CD4-positive, alpha-beta T cell treated with Interleukin-4 for 1 hour (primary cell): ENCODE measurements at places on chromosomes 12 and 14.
A peak's percentile ranks its signal among the peaks of the same experiment; 100 is the strongest.

DNA sequence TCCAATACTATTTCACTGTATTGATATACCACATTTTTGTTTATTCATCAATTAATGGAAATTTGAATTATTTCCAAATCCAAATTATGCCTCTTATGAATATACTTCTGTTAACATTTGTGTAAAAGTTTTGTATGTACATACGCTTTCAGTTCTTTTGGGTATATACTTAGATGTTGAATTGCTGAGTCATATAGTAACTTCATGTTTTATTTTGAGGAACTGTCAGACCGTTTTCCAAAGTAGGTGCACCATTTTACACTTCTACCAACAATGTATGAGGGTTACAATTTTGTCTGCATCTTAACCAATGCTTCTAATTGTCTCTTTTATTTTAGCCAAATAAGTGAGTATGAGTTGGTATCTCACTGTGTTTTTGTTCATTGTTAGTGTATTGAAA, 10.2 kb upstream of the CCER1 start:
- DNase-seq, result no peak

GRCh38 chr14:95452176-95452892, 64.1 kb downstream of the SYNE3 start:
- no peak for DNase-seq

DNA sequence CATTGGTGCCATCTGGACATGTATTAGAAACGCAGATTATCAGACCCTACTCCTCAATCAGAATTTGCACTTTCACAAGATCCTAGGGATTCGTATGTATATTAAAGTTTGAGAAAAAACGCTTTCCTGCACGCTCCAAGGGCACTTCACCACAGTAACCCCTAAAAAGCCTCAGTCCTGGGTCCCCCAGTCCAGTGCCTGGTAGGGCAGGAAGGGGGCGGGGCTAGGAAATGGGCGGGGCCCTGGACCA, 369 bp downstream of the DEPDC4 start:
- no peak for DNase-seq

GRCh38 chr14:82445810-82446570, 912.3 kb upstream of the SEL1L start:
- DNase-seq, result no peak

GRCh38 chr14:100386846-100387245, 63.7 kb downstream of the SLC25A47 start:
- no peak for DNase-seq

DNA sequence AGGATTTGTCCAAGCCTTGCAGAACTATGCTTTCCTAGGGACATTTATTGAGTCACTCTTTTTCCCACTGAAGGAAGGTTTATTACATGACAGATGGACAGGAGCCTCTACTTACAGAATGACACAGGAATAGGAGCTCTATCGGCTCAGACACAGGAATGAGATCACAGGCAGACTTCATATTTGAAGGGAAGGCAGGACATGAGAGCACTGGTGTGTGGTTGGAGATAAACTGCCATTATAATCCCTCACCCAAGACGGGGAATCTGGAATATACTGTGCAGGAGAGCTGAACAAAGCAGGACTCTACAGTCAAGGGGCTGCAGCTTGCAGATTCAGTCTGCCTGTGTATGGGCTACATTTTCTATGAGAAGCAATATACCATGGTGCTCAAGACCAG, 26.8 kb upstream of the IL22 start:
- no peak for DNase-seq

- DNase-seq, result no peak
Measured at GRCh38 chr12:25995906-25996305, 37.4 kb downstream of the RASSF8 start.

DNA sequence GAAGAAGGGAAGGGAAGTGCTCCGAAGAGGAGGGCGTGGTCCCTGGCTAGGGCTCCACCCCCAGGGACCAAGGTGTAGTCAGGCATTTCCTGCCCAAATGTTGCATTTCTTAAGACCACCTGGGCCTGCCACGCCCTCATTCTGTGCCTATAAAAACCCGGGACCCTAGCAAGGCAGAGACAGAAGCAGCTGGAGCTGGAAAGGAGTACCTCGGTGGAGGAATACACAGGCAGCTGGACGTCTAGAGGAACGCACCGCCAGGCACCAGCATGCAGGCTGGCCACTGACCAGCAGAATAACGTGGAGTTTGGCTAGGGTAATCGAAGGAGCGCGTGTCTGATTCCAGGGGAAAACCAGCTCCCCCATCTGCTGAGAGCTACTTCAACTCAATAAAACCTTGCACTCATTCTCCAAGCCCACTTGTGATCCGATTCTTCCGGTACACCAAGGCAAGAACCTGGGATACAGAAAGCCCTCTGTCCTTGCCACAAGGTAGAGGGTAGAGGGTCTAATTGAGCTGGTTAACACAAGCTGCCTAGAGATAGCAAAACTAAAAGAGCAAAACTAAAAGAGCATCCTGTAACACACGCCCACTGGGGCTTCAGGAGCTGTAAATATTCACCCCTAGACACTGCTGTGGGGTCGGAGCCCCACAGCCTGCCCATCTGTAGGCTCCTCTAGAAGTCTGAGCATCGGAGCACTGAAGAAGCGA, 21.0 kb downstream of the CFL2 start:
- no peak for DNase-seq

GRCh38 chr12:66156654-66157053, 13.1 kb downstream of the TMBIM4 start:
- no peak for DNase-seq

- DNase-seq, result no peak
Measured at GRCh38 chr14:81330619-81331122, 69.5 kb downstream of the STON2 start.

DNA sequence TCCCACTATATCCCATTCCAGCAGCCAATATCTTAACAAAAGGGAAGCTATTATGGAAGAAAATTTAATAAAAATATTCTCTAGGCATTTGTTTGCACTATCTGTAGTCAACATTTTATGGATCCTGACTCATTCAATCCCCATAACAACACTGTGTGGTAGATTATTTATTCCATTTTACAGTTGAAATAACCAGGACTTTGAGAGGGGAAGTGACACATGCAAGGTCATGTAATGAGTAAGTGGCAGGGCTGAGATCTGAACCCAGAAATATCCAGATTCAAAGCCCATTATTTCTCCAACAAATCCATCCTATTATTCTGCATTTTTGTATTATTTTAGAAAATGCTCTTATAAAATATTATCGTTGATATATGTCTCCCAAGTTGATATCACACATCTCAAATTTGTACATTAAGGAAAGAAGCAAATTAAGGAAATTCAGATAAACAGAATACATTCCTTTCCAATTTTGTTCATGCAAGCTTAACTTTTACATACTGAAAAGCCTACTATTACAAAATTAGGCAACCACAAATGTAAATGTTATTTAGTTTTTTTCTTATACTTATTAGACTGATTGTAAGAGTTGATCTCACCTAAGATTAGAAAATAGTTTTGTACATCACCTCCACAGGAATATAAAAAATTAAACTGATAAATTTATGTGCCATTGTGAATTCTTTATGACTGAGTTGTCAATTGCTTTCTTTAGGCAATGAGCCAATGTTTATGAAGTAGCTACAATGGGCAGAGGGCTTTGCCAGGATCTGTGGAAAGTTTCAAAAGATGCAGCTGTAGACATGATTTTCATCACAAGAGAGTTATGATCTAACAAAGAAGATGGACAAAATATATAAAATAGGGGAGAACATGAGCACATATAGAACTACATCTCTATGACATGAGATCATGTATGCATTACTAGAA, 55.1 kb upstream of the E2F7 start:
- no peak for DNase-seq

DNA sequence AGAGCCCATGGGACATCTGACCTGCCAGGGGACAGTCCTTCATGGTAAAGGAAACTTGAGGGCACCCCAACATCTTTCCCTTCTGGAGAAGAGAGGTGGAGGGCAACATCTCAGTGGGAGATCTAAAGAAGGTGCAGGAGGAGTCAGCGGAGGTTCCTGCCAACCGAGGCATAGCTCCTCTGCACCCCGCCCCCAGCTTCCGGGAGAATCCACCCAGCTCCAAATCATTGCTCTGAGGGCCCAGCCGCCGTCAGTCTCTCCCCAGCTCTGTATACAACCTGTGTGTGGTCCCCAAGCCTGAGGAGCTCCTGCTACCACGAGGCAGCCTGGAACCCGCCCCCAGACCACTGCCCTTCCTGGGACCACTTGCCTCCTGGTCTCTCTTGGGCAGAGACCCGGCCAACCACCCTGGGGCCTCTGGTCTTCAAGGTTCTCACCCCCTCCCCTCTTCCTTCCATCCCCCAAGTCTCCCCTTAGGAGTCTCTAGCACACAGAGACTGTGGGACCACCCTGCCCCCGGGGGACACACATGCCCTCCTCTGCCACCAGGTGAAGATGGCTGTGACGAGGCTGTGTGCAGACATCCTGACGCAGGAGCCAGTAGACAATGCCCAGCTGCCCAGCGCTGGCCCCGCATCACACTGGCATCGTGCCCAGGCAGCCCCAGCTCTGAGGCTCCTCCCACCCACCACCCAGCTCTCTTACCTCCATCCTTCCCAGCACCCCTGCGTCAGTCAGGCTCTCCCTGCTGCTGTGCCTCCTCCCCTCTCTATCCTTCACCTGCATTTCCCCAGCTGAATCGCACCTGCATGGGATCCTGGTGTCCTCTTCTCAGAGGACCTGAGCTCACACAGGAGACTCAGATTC, 13.0 kb upstream of the NUDT14 start:
- DNase-seq, result peak; percentile 34

GRCh38 chr12:93777254-93777653, 100.1 kb downstream of the CRADD start:
- no peak for DNase-seq

DNA sequence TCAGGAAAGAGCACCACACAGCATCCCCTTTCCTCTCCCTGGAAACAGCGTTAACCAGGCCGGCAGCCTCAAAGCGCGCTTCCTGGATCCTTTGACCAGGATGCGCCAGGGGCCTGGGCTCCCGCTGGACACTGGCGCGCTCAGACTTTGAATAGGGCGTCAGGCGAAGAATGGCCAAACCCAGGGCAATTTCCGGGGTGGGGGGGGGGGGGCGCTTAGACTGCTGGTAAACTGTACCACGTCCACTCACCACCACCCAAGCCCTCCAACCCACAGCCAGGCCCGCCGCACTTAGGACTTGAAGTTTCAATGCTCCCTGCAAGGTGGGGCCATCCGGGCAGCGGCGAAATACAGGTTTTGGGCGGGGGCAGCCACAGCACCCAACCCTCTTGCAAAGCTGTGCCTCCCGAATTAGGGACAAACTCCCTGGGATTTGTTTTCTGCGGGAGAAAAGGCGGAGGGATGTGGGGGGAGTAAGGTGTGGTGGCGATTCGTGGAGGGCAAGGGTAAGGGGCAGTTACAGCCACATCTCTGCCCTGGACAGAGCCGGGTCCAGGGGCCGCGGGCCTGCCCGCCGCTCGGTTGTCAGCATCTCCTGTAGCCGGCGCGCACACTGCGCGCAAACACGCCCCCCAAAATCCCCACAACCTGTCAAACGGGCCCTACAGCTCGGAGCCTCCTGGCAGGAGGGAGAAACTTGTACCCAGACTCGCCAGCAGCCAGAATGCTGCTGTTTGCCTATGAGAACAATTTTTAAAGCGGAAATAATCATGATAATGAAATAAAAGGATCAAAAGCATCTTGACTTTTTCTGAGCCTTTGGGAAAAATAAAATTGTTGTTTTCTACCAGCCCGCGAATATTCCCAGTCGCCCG, 958 bp downstream of the RTN1 start:
- no peak for DNase-seq

GRCh38 chr14:54108481-54109471, 152.2 kb upstream of the BMP4 start:
- no peak for DNase-seq

GRCh38 chr14:103279142-103280025, 54.7 kb upstream of the EIF5 start:
- DNase-seq, result no peak

GRCh38 chr14:99615497-99616157, 11.6 kb upstream of the CCDC85C start:
- no peak for DNase-seq

GRCh38 chr14:89680156-89680555, 263.1 kb upstream of the FOXN3 start:
- no peak for DNase-seq

GRCh38 chr14:104594310-104595046, 10.1 kb downstream of the TMEM179 start:
- no peak for DNase-seq

GRCh38 chr14:91835197-91835919, 32.0 kb downstream of the TC2N start:
- DNase-seq, result no peak

DNA sequence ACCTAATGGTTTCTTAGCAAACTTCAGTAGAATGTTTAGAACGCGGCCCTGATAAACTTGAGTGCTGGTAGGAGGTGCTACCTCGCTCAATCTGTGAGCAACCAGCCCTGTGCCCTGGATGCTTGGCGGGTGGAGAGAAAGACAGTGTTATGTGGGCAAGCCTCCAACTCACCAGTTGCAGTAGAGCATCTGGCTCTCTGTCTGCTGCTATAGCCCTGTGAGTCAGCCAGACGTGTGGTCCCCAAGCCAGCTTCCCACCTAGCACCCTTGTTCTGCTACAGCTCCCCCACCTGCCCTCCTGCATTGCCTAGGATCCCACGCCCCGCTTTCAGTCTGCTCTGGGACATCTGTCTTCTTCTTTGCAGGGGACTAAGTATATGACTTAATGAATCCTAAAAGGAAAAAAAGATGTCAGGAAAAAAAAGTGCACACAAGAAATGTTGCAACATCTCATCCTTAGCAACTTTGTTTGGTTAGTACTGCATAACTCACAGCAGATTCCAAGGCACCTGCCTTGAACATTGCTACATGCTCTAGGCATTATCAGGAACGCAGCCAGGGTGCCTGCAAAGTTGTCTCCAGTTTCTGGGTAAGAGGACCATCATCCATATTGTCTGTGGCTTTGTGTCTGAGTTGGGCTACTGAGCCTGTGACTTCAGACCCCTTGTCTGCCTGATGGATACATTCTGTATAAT, 13.6 kb downstream of the SNRNP35 start:
- no peak for DNase-seq

GRCh38 chr12:119594399-119594730, 791 bp downstream of the TMEM233 start:
- no peak for DNase-seq

- peak; percentile 20 for DNase-seq
Measured at GRCh38 chr14:52422650-52423356, 108.7 kb downstream of the PTGER2 start.

DNA sequence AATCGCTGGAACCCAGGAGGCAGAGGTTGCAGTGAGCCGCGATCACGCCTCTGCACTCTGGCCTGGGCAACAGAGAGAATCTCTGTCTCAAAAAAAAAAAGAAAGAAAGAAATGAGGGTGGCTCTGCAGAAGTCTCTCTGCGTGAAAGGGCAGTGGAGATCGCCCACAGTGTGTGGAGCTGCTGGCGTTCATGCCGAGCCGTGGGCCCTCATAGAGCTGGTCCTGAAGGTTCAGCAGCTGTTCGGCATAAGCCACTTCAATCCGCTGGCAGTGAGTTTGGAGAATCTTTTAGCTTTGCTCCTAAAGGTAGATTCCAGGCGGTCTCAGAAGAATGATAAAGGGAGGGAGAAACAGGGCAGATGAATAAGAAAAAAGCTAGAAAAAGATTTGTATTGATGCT, 36.7 kb upstream of the ATP2A2 start:
- DNase-seq, result no peak

GRCh38 chr12:115035535-115036107, 351.6 kb upstream of the TBX3 start:
- no peak for DNase-seq
